ENCODE measurements at places on chromosomes 11 and 22.

- DNase-seq: no peak
These were observed 59.7 kb upstream of the RAG2 start for GRCh38 chr11:36657610-36658267.

DNA sequence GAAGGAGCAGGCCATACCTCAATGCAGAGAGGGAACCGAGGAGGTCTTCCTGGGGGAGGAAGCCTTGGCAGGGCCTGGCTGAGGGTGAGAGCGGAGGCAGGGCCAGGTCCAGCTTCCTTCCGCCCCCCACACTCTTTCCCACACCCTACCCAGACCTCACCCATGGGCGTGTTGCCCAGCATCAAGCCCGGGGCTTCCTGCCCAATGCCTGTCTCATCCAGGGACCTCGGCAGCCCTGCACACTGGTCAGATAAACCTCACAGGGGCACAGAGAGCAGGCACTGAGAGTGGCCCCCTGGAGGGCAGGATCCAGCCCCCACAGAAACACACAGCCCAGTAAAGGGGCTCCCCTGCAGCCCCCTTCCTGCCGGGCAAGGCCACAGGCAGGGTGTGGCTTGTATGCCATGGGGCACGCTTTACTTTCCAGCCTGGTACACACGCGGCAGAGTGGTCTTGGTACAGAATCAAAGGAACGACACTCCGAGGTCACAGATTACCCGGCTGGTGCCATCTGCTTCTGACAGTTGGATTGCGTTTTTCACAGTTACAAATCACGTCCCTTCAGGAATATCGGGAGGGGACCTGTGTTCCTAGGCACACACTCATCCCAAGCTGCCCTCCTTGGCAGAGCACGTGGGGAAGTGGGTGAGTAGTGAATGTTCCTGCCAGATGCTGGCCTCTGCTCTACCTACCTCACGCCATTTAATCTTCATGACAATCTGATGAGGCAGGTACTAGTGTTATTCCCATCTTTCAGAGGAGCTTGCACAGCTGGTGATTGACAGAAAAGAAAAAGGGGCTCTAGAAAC is 20.0 kb upstream of the CD5 start:
- no peak for DNase-seq

DNA sequence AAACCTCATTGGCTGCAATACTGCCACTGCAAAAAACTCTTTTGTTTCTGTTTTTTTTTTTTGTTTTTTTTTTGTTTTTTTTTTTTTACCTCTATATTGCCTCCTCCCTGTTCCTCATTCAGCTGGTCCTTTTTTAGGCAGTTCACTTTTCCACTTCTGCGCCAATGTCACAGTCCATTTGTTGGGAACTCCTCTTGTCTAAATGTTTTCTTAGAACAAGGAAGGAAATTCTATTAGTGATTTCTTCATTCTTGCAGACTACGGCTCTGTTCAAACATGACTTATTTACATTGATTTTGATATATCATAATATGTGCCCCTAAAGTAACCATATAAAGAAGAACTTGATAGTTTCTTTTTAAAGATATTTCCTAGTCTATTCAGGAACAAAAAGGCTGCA is 2.9 kb downstream of the FAM118B start:
- DNase-seq: no peak

DNA sequence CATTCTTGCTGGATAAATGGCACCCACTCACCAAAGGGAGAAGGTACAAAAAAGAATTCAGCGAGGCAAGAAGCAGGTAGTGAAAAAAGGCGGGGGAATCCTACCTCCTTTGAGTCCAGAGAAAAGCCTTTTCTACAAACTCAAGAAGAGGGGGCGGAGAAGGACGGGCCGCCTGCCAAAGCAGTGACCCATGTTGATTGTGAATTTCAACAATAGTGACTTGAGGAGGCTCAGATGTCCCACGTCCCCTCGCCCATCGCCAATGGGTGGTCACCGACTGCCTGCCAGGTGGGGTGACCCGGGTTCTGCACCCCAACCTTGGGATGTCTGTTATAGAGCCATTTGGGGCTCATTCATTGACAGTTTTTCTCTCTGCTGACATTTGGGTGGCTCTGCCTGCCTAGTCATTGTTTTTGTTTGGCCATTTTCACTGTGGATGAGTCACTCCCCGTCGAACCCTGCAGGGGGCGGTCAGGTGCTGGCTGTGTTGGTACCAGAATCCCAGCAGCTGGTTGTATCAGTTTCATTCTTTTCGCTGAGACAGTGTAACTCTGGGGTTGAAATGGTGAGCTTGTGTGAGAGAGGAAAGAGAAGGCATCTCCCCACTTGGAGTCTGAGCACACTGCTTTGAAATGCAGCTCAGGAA is 163.4 kb upstream of the NCAM1 start:
- no peak for DNase-seq

DNA sequence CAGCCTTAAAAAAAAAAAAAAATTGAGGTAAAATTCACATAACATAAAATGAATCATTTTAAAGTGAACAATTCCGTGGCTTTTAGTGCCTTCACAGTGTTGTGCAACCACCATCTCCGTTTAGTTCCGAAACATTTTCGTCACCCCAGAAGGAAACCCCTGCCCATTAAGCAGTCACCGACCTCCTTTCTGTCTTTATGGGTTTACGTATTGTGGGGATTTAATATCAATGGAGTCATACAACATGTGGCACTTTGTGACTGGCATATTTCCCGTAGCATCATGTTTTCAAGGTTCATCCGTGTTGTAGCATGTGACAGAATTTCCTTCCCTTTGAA is 65.5 kb downstream of the BCR start:
- DNase-seq: no peak

DNA sequence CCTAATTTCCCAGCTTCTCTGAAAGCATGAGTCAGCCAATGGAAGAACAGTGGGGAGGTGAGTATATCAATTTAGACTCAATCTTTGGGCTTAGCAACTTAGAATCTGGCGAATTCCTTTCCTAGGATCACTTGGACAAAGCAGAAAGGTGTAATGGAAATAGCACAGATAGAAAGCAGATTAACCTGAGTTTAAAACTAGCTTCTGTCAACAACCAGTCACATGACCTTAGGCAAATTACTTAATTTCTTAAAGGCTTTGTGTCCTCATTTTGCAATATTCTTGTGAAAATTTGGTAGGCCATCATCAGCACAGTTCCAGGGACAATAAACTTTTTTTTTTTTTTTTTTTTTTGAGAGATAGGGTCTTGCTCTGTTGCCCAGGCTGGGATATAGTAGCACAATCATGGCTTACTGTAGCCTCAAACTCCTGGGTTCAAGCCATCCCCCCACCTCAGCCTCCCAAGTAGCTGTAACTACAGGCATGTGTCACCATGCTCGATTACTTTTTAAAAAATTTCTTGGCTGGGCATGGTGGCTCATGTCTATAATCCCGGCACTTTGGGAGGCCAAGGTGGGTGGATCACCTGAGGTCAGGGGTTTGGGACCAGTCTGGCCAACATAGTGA is 40.8 kb upstream of the PCF11 start:
- no peak for DNase-seq

DNA sequence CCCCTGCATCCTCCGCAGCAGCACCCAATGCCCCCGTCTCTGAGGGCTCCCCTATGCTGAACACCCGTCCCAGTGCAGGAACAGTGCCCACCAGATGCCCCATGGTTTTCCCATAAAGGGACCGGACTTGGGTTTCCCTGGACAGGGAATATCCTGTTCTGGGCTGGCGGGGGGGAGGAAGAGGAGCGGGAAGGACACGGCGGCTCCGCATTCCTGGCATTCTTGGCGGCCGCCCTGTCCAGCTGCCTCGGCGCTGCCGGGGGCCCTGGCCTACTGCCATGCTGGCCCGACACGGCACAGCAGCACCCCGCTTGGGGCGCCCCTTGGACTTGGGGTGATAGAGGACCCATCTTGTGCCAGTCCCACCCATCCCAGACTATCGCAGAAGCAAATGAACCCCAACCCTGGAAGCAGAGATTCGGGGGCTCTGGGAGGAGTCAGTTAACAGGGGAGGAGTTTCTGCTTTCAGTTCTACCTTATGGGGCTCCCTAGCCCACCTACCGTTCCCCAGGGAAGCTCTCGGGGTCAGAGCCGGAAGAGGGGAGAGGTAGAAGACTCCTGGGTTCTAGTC is 23.7 kb upstream of the CBX7 start:
- no peak for DNase-seq

DNA sequence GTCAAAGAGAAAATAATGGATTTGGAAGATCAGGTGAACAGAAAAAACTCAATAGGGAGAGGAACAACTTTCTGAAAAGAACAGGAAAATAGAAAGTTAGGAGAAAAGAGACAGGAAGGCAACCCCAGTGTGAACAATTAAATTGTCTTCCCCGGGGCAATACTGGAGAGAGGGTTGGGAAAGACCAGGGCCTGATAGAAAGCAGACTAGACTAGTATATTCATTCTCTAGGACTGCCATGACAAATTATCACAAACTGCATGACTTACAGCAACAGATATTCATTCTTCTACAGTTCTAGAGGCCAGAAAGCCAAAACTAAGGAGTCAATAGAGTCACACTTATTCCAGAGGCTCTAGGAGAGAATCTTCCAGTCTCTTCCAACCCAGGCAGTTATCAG is 482.8 kb downstream of the SOX6 start:
- no peak for DNase-seq

DNA sequence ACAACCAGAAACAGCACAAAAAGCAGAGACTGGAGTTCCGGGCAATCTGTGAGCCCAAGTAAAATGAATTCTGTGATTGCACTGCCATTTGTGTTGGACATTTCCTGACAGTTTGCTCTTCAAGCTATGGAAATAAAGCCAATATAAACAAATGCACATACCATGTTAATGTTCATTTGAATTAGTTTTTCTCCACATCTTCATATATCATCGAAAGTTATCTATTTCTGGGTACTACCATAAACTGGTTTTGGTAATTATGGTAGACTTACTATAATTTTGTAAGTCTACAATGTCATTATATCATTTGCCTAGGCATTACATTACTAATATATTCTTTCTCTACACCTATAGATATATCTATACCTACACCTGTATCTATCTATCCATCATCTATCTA is at the start of gene OR5M11:
Gene OR5M11 (minus strand): TSS at position 101 of the 400 bp plus-strand sequence. CDS start 0 bp downstream, at position 101.
- no peak for DNase-seq

GRCh38 chr11:12397931-12398334 is 20.6 kb downstream of the PARVA start:
- no peak for DNase-seq

- no peak for DNase-seq
These were observed 12.3 kb downstream of the APOL6 start for GRCh38 chr22:35660291-35661127.

DNA sequence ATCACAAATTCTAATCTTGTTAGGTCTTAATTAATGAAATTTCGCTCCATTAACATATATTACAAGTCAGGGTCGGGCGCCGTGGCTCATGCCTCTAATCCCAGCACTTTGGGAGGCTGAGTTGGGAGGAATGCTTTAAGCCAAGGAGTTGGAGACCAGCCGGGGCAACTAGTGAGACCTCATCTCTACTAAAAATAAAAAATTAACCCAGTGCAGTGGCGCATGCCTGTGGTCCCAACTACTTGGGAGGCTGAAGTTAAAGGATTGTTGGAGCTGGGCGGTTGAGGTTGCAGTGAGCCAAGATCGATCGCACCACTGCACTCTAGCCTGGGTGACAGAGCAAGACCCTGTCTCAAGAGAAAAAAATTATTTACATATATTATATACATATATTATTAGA is 1.9 kb downstream of the TMA7B start:
- no peak for DNase-seq

DNA sequence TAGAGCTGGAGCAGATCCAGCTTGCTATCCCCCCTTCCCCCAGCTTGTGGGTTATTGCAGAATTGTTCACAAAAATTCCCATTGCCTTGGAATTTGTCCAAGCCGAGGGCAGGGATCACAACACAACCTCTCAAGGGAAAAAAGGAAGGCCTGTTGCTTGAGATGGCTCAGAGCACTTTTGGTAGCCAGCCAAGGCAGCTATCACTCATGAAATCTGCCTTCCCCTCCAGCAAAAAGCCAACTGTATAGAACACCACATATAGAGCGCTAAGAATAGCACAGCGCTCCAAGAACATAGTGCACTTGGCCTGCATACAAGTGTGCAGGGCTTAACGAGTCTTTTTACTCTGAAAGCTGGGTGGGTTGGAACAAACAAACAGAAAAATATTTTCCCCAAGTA is 46.2 kb downstream of the FAM83F start:
- no peak for DNase-seq

GRCh38 chr11:117560780-117561530 is 233.3 kb downstream of the CEP164 start:
- no peak for DNase-seq

- no peak for DNase-seq
These were observed 6.7 kb upstream of the JAML start for GRCh38 chr11:118231461-118231860.

GRCh38 chr11:118010738-118011461 is 24.7 kb downstream of the IL10RA start:
- no peak for DNase-seq
